Central memory CD4-positive, alpha-beta T cell (primary cell): ENCODE measurements at places on chromosomes 2 and 18.

- no peak for DNase-seq
Observed at GRCh38 chr2:88199912-88200682, 30.0 kb downstream of the THNSL2 start.

DNA sequence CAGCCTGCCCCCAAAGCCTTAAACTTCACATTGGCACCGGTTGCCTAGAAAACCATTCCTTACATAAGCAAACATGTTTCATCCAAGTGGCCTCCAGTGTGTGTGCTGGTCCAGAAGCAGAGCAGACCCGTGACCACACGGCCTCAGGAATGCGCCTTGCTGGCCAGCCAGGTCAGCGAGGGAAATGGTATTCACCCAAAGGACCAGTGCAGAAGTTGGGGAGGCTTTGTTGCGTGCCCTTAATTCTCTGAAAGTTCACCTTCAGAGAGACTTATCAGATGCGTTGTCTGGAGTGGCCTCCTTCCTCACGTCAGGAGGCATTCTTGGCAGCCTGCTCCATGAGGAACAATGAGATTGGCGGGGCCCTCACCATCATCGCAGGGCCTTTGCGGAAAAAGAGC lies 25.9 kb downstream of the NRP2 start:
- no peak for DNase-seq

DNA sequence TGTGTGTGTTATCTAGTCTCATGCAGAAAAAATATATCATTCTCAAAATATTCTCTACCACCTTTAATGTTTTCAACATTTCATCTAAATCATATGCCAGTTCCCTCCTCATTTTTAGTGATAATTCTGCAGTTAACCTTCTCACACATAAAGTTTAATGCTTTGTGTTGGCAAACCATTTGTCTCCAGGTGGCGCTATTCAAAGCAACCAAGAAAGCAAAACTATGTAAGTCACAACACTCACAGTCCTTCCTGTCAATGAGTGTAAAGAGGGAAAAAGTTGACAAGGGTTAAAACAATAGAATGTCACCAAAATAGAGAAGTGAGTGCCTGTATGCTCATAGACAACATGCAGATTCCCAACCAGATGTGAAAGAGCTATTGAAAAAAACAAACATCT lies 961.6 kb upstream of the LRRTM1 start:
- no peak for DNase-seq

DNA sequence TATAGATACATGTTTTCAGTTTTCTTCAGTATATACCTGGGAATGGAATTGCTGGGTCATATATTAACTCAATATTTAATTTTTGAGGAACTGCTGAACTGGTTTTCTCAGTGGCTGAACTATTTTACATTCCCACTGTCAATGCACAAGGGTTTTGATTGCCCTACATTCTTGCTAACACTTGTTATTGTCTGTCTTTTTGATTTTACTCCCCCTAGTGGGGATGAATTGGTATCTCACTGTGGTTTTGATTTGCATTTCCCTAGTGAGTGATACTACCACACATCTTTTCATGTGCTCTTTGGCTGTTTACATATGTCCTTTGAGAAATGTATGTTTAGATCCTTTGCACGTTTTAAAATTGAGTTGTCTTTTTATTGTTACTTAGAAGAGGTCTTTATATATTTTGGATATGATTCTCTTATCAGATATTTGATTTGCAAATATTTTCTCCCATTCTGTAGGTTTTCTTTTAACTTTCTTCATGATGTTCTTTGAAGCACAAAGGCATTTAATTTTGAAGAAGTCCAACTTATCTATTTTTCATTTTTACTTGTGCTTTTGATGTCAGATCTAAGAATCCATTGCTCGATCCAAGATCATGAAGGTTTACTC lies 36.2 kb downstream of the ASB1 start:
- DNase-seq = peak; percentile 36

DNA sequence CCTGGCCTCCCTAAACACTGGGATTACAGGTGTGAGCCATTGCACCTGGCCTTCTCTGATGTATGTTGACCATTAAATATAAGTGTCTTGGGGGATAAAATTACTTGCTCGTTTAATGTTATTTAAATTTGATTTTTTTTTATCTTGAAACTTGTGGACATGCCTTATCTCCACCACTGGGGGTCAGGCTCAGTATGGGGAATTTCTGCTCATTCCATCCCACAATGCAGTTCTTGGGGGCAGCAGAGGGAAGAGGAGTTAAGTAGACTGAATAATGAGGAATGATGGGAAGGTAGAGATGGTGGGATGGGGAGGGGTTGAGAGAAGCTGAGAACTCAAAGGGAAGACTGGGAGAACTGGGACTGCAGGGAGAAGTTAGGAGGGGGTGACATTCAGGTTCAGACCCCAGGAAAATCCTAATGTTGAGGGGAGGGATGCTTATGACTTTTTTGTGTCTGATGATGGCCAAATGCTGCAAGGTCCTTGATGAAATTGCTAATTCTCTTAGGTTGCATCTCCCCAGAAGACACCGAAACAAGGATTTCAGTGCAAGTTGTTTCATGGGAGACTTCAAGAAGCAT lies 174.2 kb downstream of the MIB1 start:
- no peak for DNase-seq

DNA sequence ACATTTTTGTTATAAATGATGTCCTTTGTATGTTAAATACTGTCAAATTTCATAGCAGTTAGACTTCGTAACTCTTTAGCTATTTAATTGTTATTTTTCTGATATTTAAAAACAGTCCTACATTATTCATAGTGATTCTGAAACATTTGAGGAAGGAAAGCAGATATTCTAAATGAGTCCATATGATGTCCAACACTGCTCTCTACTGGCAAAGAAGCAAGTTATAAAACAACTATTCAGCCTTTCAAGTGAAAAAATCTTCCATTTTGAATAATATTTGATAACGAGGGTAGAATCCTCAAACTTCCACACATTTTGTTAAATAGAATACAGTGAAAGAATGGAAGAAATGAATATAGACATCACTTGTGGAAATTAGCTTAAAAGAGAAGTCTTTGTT lies 220.8 kb downstream of the GULP1 start:
- DNase-seq = no peak

DNA sequence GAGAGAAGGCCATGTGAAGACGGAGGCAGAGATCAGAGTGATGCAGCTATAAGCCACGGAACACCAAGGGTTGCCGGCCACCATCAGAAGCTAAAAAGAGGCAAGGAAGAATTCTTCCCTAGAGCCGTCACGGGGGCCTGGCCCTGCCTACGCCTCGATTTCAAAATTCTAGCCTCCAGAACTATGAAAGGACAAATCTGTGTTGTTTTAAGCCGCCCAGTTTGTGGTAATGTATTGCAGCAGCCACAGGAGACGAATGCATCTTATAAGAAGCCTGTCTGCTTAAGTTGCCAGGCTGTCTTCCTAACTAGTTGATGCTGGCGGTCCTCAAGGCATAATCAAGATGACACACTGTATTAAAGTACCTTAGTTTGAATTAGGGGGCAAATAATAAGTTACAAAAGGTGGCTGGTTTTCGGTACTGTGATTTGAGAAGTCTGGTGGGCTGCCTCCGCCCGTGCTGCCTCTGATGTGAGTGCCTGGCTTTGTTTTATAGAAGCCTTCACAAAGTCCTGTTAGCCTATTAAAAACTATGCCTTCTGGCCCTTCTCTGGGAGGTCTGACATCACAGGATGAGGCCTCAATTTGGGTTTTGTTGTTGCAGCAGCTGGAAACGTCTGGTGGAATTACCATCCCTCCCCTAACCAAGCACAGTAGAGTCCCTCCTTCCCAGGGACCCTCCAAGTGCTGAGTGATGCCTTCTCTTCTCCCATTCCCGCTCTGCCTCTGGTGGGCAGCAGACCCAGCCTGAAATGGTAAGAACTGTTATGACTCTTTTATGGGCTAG lies 53.6 kb downstream of the SRD5A2 start:
- no peak for DNase-seq

GRCh38 chr2:215970425-215970824 lies 42.9 kb downstream of the MREG start:
- no peak for DNase-seq

DNA sequence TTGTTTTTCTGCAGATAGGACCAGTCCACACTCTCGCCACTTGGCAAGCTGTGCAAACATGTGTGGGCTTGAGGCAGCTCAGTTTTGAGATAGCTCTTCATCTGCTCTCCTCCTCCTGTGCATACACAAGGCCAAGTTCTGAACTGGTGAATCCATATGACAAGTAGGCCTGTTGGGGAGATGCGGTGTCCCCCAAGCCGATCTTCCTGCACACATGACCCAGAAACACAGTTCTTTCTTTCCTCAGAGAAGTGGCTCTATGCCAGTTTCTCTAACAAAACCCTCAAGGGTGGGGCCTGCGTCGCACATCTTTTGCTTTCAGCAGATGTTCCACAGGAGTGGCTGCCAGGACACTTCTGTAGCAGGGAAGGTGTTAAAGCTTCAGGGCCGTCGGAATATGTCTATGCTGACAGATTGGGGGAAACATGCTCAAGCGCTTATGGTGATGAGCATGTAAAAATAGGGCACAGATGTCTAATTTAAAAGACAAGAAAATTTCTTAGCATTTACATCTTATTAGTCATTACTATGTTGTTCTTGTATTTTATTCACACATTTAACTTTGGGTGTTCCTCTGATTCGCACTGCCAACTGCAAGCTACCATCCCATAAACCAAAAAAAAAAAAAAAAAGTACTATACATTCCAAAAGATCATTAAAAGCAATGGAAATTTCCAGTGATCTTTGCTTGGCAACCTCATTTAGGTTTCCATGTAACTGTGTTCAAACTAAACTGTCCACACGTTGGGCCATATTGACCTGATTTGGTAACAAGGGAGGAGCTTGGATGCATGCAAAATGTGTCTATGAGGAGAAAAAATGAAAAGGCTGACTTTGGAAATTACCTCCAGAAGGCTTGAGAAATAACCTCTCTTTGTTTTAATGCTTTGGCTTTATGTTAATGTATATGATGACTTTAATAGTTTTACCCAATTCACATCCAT lies 1055.5 kb upstream of the KLHL29 start:
- no peak for DNase-seq

DNA sequence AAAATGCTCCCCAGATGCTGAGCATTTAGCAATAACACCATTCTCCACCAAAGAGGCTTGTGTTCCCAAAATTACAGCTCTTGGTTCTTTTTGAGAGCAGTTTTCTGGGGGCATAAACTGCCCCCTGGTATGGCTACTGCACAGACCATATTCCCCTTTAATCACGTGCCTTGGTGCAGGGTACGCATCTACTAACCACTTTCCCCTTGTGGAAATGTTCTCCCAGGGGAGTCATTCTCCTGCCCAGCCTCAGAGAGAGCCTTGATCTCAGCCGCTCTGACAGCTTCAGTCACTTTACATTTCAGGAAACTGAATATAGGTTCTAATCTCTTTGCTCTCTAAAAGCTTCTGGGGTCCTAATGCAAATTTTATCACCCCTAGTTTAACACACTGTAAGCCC lies 44.7 kb upstream of the EML6 start:
- no peak for DNase-seq
